LHCN-M2 (cell line): ENCODE measurements at places on chromosomes 3 and 15. TPM values are rescaled to one million over a fixed set of nuclear protein-coding genes. Genes with fewer than 3 reads are reported as not detected.
A peak's percentile ranks its signal among the peaks of the same experiment; 100 is the strongest.

The CCDC71 gene
- 43.7 and 44.3 TPM in 2 replicates for total RNA-seq

The RASSF1 gene
- 26.3 and 32.4 TPM in 2 replicates for total RNA-seq

The MKRN2 gene
- 40.3 and 49.9 TPM in 2 replicates for total RNA-seq

The LMAN1L gene
- 0.06 TPM in 1 of 2 replicates, not detected in the other for total RNA-seq

The LRRC15 gene
- total RNA-seq: 0.06 TPM in 2 replicates

GRCh38 chr3:132145833-132146232, 111.0 kb upstream of the CPNE4 start:
- DNase-seq: no peak

- peak; percentile 34 for DNase-seq
These were observed 1.6 kb downstream of the BBX start for GRCh38 chr3:107524326-107524840.

GRCh38 chr15:59536553-59536952, 75.0 kb upstream of the GCNT3 start:
- DNase-seq: no peak

DNA sequence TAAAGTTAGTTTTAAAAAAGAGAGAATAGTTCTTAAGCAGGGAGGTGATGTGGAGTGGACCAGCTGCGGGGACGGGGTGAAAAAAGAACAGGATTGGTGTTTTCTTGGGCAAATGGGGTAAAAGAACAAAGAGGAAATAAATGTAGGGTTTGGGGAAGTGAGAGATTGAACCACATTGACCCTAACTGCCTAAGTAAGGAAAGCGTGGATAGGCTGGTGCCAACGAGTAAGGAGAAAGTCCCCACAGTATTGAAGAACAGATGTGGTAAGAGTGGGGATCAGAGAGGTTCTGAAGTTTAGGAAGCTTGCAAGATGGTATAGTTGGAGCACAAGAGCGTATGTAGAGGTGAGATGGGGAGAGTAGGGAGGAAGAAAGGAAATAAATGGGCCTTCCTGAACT, 17.0 kb downstream of the IREB2 start:
- DNase-seq: no peak

GRCh38 chr3:147412917-147413685, 3.9 kb downstream of the ZIC1 start:
- peak; percentile 44 for DNase-seq

DNA sequence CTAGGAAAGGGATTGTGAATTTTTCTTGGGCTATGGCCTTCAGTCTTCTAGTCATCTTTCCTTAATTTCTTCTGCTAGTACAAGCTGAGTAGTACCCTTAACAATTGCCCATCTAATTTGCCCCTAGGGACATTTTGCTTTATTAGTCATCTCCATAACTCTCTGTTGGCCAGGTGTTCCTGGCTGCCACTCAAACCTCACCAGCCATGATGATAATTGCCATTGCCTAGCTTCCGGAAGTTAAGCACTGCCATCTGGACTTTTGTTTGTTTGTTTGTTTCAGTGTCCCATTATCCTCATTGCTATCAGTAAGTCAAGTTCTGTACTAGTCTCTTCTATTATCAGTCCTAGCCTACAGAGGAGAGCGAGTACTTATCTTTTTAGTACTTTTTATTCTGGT, 36.6 kb upstream of the UBL7 start:
- DNase-seq: peak; percentile 91

DNA sequence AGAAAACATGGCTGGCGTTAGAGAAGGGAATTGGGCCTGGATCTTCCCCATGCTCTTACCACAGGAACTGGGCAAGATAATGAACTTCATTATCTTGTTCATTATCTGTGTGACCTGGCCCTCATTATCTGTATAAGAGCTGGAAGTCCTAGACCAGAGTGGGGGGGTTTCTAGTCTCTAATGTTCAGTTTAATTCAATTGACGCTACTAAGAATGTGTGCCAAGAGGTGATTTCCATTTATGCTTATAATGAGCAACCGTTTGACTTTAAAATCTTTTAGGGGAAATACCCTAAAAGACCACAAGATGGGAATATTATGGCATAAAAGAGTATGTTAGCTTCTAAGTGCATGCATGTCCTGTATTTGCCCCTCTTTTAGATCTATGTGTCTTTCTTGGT, 59.1 kb upstream of the CSTA start:
- DNase-seq: no peak

- no peak for DNase-seq
These were observed 31.5 kb upstream of the FBLN2 start for GRCh38 chr3:13517253-13517977.

DNA sequence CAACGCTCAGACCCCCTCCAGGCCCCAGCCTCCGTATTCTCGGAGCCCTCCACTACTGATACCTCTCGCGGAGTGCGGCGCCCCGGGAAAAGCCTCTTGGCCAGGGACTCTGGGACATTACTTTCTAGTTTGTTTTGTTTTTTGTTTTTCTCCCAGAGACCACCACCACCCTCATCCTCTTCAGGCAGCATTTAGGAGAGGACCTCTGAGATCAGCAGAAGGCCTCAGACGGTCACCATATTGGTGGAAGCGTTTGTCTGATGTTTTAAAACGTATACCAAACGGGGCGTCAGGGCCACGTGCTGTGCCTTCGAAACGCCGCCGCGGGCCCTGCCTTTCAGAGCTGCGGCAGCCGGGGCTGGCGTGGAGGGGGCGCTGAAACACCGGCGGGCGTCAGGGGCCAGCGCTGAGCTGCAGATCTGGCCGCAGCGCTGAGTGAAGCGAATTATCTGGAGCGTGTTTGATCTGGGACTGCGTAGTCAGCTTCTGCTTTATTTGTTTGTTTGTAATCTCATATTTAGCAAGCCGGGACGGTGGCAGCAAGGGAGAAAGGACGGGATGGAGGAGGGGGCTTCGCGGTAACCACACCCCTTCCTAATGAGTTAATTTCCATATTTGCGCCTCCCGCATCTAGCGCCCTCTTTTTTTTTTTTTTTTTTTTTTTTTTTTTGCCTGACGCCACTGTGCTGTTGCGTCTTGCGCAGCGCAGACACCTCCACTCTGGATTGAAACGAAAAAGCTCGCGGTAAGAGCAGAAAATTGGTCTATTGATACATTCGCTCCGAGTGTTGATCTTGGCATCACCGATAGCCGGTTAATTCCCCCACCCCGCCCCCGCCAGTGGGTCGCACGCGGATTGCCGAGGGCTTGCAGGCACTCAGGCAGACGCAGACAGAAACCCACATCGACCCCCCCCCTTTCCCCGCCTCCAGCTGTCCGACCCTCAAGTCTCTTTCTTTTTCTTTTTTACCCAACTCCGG, 14.9 kb downstream of the SOX2 start:
- DNase-seq: no peak

GRCh38 chr15:53397041-53397616, 362.3 kb downstream of the WDR72 start:
- no peak for DNase-seq

DNA sequence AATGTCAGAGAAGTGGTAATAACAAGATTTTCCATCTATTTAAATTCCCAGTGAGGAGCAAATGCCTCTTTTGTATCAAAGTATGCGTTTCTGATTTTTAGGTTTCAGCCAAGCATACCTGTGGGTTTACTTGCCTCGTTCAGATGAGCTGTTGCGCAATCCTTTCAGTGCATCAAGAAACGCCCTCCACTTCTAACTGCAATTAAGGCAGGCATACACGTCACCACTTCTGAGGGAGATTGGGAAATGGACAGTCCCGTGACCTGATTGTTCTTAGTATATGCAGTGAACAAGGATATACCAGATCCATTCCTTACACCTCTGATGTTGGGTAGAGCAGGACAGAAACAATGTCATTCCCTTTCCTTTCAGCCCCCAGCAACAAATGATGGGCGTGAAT, 219.0 kb downstream of the ITPR1 start:
- no peak for DNase-seq

DNA sequence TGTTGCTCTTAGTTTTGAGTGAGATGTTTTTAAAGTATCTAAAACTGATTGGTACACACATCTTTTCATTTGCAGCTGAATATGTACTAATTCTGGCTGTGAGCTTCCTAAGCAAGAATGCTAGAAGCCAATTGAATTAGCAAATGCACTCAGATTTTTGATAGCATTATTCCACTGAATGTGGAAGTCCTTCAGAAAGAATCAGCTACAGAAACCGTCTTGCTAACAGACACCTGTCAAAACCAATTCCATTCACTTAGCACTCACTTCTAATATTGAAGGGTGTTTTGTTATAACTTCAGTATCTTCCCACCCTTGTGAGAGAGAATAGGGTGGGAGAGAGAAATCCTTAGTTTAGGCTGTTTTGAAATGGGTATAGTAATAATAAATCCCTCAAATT, 317.7 kb downstream of the IL5RA start:
- DNase-seq: no peak

- no peak for DNase-seq
These were observed 80.3 kb downstream of the IL1RAP start for GRCh38 chr3:190594171-190594570.

- peak; percentile 35 for DNase-seq
These were observed 33.9 kb upstream of the KIF23 start for GRCh38 chr15:69380100-69380725.

- peak; percentile 80 for DNase-seq
These were observed 1.8 kb downstream of the ZBTB38 start for GRCh38 chr3:141370065-141370533.

GRCh38 chr3:129000742-129001100, 383 bp upstream of the EFCC1 start:
- DNase-seq: no peak
